Activated naive CD4-positive, alpha-beta T cell treated with Interleukin-2 at 50 U/mL for 16 hours (primary cell): ENCODE measurements at places on chromosomes 2 and 18.

GRCh38 chr2:118968961-118969733 lies 27.2 kb downstream of the MARCO start:
- DNase-seq, result no peak

- no peak for DNase-seq
These were observed 45.7 kb upstream of the SNED1 start for GRCh38 chr2:240952496-240953246.

- DNase-seq, result no peak
These were observed 259.0 kb upstream of the HNMT start for GRCh38 chr2:137705296-137705695.

DNA sequence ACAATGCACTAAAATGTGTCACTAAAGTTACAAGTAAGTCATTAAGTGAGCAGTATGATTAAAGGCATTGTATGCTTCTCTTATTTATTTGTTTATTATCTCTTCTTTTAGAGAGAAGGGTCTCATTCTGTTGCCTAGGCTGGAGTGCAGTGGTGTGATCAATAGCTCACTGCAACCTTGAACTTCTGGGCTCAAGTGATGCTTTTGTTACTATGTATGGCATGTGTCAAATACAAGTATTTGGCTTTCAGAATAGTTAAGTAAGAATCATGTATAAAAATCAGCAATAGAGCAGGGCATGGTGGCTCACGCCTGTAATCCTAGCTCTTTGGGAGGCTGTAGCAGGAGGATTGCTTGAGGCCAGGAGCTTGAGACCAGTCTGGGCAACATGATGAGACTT lies 15.8 kb upstream of the AAK1 start:
- no peak for DNase-seq

DNA sequence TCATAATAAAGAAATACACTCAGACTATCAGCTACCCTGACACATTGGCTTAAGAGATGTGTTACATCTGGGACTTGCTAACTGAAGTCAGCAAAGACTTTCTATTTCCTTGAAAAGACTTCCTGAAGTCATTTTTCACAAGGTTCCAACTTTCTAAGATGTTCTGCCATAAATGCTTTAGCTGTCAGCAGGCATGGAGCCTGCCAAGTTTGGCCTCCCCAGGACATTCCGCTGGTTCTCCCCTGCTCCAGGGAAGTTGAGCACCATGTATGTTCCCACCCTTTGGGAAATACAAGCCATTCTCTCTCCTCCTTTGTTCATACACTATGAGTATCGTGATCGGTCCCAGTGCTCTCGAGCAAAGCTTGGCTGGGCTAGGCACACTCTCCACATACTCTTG lies 202.7 kb upstream of the CCDC68 start:
- DNase-seq, result no peak

- DNase-seq, result peak; percentile 32
These were observed 63.6 kb downstream of the SLC35F5 start for GRCh38 chr2:113692698-113693428.

DNA sequence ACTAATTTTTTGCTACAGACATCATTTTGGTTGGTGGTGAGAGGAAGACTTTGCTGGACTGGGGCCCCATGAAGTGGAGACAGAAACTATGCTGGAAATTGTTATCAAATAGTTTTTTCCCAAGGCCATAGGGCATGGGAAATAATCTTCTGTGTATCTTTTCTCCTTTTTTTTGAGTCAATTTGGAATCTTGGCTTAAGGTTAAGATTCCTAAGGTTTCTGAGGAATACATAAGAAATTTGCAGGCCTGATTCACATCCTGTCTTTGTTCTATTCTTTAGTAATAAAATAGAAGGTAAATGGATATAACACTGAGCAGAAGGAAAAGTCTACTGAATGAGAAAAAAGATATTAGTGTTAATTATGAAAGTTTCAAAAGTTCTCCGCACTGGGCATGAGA lies 16.6 kb downstream of the SMC6 start:
- no peak for DNase-seq

- no peak for DNase-seq
These were observed 2.3 kb downstream of the INSIG2 start for GRCh38 chr2:118090387-118091139.

GRCh38 chr2:73111073-73112025 lies 1.4 kb downstream of the RAB11FIP5 start:
- DNase-seq, result peak; percentile 2

DNA sequence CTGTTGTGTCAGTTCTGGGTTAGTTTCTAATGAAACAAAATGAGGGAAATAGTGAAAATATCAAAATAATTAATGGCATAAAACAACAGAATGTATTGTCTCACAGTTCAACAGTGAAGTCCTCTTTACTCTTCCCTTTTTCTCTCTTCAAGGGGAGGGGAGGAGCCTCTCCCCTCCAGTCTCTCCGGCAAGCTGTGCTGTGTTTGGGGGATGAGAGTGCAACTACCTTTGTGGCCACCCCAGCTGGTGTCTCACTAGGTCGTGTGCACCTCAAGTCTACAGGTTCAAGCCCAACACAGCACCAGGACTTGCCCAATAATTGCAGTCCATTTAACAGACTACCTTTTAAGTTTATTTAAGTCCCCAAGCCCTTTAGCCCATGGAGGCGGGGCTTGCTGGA lies 271.7 kb upstream of the DOK6 start:
- no peak for DNase-seq
